ENCODE measurements at places on chromosomes 1 and 21. TPM values are rescaled to one million over a fixed set of nuclear protein-coding genes. Genes with fewer than 3 reads are reported as not detected.

DNA sequence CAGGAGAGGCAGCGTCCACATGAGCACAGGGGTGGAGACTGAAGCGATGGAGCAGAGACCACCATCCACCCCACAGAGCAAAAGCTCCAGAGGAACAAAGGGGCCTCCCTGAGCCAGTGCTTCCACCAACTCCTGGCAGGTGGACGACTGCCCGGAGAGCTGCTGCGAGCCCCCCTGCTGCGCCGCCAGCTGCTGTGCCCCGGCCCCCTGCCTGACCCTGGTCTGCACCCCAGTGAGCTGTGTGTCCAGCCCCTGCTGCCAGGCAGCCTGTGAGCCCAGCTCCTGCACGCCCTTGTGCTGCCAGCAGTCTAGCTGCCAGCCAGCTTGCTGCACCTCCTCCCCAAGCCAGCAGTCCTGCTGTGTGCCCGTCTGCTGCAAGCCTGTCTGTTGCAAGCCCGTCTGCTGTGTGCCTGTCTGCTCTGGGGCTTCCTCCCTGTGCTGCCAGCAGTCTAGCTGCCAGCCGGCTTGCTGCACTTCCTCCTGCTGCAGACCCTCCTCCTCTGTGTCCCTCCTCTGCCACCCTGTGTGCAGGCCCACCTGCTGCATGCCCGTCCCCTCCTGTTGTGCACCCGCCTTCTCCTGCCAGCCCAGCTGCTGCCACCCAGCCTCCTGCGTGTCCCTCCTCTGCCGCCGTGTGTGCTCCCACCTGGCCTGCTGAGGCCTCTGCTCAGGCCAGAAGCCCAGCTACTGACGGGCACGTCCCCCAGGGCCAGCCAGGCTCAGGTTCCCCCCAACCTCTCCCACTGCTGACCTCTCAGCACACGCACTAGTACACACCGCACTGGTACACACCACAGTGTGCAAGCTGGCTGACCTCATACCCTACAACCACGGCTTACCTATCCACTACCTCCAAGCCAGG is 5.4 kb downstream of the KRTAP10-12 start:
- no peaks in the 10 kb centered on the region for H3K36me3 ChIP-seq
- peaks cover 18% of the 10 kb centered on the region for H3K27me3 ChIP-seq
- H3K27ac ChIP-seq: no peak overlapping the region
- H3K4me1 ChIP-seq: no peaks in the 10 kb centered on the region
- no peak for DNase-seq

GRCh38 chr1:41539999-41540398 is 55.5 kb upstream of the EDN2 start:
- no peak for DNase-seq
- H3K4me1 ChIP-seq: no peaks in the 10 kb centered on the region
- no peak overlapping the region for H3K4me3 ChIP-seq
- no peaks in the 10 kb centered on the region for H3K27me3 ChIP-seq
- H3K36me3 ChIP-seq: peaks cover 9% of the 10 kb centered on the region

DNA sequence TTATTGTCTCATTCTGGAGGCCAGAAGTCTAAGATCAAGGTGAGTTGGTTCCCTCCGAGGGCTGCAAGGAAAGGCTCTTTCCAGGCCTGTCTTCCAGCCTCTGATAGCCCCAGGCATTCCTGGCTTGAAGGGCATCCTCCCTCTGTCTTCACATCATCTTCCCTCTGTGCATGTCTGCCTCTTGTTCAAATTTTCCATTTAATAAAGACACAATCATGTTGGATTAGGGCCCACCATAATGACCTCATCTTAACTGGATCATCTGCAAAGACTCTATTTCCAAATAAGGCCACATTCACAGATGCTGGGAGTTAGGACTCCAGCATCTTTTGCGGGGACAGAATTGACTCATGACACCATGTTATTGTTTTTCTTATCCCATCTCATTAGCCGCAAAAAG is 24.5 kb downstream of the HUNK start:
- peaks cover 6% of the 10 kb centered on the region for H3K4me1 ChIP-seq
- no peaks in the 10 kb centered on the region for H3K36me3 ChIP-seq
- DNase-seq: no peak
- H3K4me3 ChIP-seq: no peak overlapping the region
- no peaks in the 10 kb centered on the region for H3K27me3 ChIP-seq

DNA sequence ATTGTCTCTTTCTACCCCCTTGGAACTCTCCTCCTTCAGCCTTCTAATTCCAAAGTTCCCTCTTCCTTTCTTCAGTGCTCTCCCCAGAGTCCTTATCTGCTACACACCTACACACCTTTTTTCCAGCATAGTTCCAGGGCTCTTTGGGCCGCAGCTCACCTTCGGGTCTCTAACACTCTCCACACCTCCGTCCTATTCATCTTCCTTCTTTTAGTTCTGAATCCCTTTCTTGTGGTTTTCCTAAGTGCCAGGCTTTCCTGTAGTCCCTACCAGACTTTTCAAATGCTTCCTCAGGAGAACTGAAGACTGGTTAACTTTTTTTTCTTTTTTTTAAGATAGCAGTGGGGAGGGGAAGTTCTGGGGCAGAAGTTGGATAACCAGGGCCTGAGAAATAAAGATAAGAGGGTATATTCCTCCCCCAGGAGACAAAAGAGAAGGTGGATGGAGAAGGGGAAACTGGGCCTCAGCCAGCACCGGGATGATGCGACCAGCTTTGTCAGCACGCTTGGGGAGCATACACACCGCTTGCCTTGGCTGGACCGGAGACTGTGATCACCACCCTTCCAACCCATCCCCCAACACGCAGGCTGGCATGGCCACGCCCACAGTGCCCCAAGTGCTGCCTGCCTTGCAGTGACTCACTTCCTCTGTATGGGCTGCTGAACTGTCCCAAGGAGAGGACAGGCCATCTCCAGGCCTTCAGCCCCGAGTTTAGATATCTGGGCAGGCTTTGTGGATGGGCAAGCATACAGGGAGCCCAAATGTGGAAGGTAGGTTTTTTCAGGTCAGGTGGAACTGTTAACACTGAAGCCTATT is 2.5 kb upstream of the CERS2 start:
- peak; percentile 50 for DNase-seq
- peak overlapping the region; percentile 43 for H3K27ac ChIP-seq
- no peak overlapping the region for H3K4me3 ChIP-seq
- H3K27me3 ChIP-seq: no peaks in the 10 kb centered on the region
- peaks cover 39% of the 10 kb centered on the region for H3K4me1 ChIP-seq
- no peaks in the 10 kb centered on the region for H3K36me3 ChIP-seq

DNA sequence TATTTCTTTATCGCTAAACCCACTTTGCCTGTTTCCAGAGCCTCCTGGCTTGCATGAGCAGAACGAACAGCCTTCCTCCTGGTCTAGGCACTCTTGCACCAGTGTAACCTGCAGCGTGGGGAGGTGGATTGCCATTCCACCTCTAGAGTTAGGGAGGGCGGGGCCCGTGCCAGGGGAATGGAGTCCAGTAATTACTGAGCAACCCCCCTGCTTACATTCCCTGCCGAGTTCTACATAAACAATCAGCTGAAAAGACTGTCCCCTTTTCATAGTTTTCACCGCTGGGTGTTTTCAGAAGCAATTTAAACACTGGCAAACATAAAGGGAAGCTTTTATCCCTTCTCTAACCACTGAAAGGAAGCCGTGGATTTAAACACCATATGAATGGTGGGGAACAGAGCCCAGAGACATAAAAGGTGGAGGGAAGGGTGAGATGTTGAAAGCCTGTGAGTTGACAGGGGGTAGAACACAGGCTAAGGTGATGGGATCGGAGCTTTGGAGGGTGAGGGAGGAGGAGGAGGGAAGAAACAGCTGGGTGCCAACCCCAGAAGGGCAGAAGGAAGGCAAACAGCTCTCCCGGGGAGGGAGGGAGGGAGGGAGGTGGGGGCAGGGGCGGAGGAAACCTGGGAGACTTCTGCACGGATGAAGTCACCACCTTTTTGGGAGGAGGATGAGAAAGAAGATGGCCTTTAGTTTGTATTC is 68.0 kb upstream of the WDR26 start:
- no peak for DNase-seq
- no peaks in the 10 kb centered on the region for H3K27me3 ChIP-seq
- H3K27ac ChIP-seq: no peak overlapping the region

GRCh38 chr1:112841825-112842224 is 114.2 kb downstream of the SLC16A1 start:
- no peaks in the 10 kb centered on the region for H3K36me3 ChIP-seq
- DNase-seq: no peak
- no peak overlapping the region for H3K4me3 ChIP-seq
- no peaks in the 10 kb centered on the region for H3K27me3 ChIP-seq
- H3K4me1 ChIP-seq: peaks cover 9% of the 10 kb centered on the region
- H3K27ac ChIP-seq: no peak overlapping the region

DNA sequence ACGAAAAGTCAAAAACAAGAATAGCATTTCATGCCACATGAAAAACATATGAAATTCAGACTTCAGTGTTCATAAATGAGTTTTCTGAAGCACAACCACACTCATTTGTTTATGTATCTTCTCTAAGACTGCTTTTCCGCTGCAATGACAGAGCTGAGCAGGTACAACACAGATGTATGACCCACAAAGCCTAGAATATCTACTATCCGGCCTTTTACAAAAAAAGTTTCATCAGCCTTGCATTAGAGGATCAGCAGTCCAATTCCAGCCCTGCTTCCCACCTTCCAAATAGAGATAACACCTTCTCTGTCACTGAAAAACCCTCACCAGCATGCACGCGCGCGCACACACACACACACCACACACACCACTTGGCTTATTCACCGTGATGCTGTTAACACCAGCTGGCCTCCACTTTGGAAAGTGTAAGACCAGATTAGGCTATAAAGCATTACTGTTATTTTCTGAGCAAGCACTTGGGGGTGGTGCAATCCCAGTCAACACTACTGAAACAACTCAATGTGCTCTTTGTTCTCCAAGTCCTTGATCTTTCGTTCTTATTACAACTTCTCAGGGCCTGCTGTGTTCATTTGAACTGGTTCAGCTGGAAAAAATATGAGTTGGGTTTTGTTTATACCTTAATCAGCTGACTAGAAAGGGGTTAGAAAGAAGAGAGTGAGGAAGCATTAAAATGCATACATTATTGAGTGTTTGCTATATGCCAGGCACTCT is 90.0 kb downstream of the GLUL start:
- H3K36me3 ChIP-seq: no peaks in the 10 kb centered on the region
- H3K4me1 ChIP-seq: no peaks in the 10 kb centered on the region
- H3K27ac ChIP-seq: peak overlapping the region; percentile 20
- H3K4me3 ChIP-seq: no peak overlapping the region

DNA sequence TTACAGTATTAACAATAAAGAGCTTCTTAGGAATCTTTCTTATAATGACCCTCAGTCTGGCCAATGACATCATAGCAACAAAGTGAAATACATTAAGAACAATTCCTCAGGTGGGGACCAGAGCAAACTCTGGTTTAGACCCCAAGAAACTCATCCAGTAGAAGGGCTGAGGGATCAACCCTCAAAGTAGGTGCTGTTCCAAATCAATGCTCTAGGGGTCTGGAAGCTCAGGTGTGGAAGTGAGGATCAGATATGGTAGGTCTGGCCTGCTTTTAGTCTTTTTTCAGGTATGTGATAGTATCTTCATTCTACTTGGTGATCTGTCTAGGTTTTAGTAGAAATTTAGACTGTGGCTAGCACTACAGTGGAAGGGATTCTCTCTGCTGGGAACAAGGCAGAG is 291.7 kb downstream of the PDE4B start:
- no peak overlapping the region for H3K4me3 ChIP-seq
- H3K36me3 ChIP-seq: no peaks in the 10 kb centered on the region
- H3K4me1 ChIP-seq: no peaks in the 10 kb centered on the region
- DNase-seq: no peak
- no peaks in the 10 kb centered on the region for H3K27me3 ChIP-seq

DNA sequence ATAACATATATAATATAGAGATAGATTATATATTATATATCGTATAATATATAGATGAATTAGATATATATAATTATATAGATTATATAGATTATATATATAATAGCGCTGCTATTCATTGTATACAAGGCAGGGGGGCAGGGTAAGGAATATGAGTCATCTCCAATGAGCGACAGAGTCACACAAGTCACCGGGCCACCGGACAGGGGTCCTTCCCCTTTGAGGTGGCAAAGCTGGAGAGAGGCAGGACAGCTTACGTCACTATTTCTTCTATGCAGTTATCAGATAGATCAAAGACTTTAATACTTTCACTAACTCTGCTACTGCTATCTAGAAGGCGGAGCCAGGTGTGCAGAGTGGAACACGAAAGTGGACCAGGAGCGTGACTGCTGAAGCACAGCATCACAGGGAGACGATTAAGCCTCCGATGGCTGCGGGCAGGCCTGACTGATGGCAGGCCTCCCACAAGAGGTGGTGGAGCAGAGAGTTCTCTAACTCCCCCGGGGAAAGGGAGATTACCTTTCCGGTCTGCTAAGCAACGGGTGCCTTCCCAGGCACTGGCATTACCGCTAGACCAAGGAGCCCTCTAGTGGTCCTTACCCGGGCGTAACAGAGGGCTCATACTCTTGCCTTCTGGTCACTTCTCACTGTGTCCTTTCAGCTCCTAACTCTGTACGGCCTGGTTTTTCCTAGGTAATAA is 2154.7 kb downstream of the MRPL39 start:
- no peak for DNase-seq
- no peak overlapping the region for H3K4me3 ChIP-seq
- no peaks in the 10 kb centered on the region for H3K4me1 ChIP-seq
- no peaks in the 10 kb centered on the region for H3K27me3 ChIP-seq
- no peak overlapping the region for H3K27ac ChIP-seq
- no peaks in the 10 kb centered on the region for H3K36me3 ChIP-seq

GRCh38 chr21:37561506-37561905 is 194.9 kb downstream of the DYRK1A start:
- H3K27me3 ChIP-seq: no peaks in the 10 kb centered on the region
- H3K4me3 ChIP-seq: no peak overlapping the region
- H3K27ac ChIP-seq: no peak overlapping the region
- H3K36me3 ChIP-seq: no peaks in the 10 kb centered on the region

GRCh38 chr1:157894613-157895165 is 53.1 kb upstream of the CD5L start:
- no peaks in the 10 kb centered on the region for H3K36me3 ChIP-seq
- H3K4me1 ChIP-seq: no peaks in the 10 kb centered on the region
- no peak for DNase-seq
- H3K4me3 ChIP-seq: no peak overlapping the region

DNA sequence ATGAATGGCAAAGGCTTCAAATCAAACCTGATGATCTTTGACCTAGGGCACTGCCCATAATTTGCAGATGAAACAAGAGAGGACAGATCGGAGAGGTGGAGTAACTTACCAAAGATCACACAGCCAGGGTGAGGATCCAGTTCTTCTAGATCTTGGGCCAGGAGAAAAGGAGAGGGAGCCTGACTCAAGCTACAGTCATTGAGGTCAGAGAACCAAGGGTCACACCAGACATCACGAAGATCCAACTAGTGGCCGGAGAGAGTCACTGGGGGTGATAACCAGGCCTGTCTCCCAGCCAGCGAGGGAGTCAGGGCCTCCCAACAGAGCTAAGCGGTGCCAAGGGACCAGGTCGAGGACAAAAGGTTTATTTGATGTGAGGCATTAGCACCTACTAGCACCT is 115.0 kb downstream of the RIPK4 start:
- no peaks in the 10 kb centered on the region for H3K27me3 ChIP-seq
- H3K4me1 ChIP-seq: no peaks in the 10 kb centered on the region
- H3K4me3 ChIP-seq: no peak overlapping the region
- no peak for DNase-seq
- H3K36me3 ChIP-seq: no peaks in the 10 kb centered on the region

GRCh38 chr1:234507626-234508387 is 28.8 kb upstream of the TARBP1 start:
- H3K27me3 ChIP-seq: no peaks in the 10 kb centered on the region
- no peak for DNase-seq
- no peak overlapping the region for H3K4me3 ChIP-seq
- no peak overlapping the region for H3K27ac ChIP-seq

The EDEM3 gene
- total RNA-seq: 55.9 TPM

The TTC3 gene
- 202 TPM for total RNA-seq

The BSND gene
- not detected for total RNA-seq

The ANKRD35 gene
- total RNA-seq: 0.58 TPM

The DDX20 gene
- 16.0 TPM for total RNA-seq

The TPRG1L gene
- 35.3 TPM for total RNA-seq

The C8A gene
- total RNA-seq: not detected
